ENCODE measurements at places on chromosomes 5 and 9.

DNA sequence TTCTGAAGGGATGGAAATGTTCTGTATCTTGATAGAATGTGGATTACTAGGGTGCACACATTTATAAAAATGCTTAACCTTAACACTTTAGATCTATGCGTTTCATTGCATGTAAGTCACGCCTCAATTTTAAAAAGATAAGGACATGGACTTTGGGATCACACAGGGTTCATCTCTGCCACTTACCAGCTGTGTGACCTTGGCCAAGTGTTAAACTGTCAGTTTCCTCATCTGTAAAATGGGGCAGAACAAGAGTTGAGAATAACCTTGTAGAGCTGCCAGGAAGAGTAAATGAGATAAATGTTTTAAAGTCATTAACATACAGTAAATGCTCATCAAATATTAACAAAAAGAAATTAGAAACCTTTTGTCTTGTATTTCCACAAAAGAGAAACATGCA lies 53.5 kb downstream of the NR6A1 start:
- no peak overlapping the region for H3K27ac ChIP-seq
- H3K27me3 ChIP-seq = no peaks in the 10 kb centered on the region
- H3K36me3 ChIP-seq = no peaks in the 10 kb centered on the region
- no peak for DNase-seq
- no peaks in the 10 kb centered on the region for H3K4me1 ChIP-seq
- no peak overlapping the region for H3K4me3 ChIP-seq

GRCh38 chr9:18457510-18457909 lies 16.4 kb upstream of the ADAMTSL1 start:
- H3K4me3 ChIP-seq = no peak overlapping the region
- no peak for DNase-seq
- no peaks in the 10 kb centered on the region for H3K36me3 ChIP-seq
- H3K27me3 ChIP-seq = no peaks in the 10 kb centered on the region
- H3K4me1 ChIP-seq = no peaks in the 10 kb centered on the region

- no peaks in the 10 kb centered on the region for H3K4me1 ChIP-seq
- H3K27me3 ChIP-seq = no peaks in the 10 kb centered on the region
- no peaks in the 10 kb centered on the region for H3K36me3 ChIP-seq
Measured at GRCh38 chr9:70835323-70835722, 286.1 kb downstream of the TRPM3 start.

- no peaks in the 10 kb centered on the region for H3K27me3 ChIP-seq
- no peak overlapping the region for H3K27ac ChIP-seq
- DNase-seq = no peak
Measured at GRCh38 chr9:38246833-38247232, 145.7 kb upstream of the ALDH1B1 start.

DNA sequence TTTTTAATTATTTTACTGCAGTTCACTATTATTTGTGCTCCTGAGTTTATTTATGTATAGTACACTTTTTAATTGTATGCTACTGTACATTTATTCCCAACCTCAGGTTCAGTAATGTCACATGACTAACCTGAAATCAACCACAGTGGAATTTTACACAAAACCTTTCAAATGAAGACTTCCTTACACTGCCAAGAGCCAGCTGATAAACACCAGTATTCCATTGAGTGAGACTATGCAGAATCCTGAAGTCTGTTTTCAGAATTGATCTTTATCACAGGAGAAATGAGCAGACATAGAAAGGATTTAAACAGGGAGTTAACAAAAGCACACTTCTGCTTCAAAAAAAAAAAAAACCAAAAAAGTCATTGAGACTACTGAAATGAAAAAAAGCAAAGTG lies 219.5 kb downstream of the PRR16 start:
- no peak overlapping the region for H3K4me3 ChIP-seq
- no peaks in the 10 kb centered on the region for H3K4me1 ChIP-seq
- no peak overlapping the region for H3K27ac ChIP-seq

DNA sequence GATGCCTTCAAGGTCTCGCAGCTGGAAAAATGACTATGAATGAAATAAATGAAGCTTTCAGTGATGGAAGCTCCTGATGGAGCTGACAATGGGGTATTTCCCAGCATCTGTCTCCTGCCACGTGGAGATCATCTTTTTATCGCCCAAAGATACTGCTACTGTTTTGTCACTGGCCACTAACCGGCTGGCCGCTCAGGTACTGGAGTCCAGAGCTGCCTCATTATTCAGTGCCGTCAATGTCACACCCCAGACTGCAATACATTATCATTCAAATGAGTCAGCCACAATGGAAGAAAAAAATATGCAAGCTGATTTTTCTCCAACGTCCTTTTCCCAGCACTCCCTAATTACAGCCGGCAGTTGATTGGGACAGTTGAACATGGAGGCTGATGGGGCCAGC lies 280.4 kb downstream of the ZSWIM6 start:
- H3K4me3 ChIP-seq = no peak overlapping the region
- H3K27ac ChIP-seq = no peak overlapping the region
- no peaks in the 10 kb centered on the region for H3K36me3 ChIP-seq
- H3K27me3 ChIP-seq = no peaks in the 10 kb centered on the region
- H3K4me1 ChIP-seq = no peaks in the 10 kb centered on the region
- DNase-seq = no peak

DNA sequence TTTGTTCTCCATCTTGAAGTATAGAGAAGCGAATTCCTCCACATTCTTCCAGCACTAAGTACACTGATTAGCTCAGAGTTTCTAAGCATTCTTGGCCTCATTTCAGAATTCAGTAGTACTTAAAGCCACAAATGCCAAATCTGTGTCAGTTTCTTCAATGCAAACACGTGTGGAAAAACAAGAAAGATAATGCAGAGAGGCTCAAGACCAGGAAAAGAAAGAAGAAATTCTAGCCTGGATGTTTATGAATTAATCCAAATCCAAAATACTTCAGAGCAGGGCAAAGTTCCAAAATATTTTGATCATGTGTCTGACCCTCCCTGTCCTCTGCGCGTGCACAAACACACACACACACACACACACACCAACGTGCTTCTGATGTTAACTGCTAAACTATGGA lies 457.6 kb downstream of the SLCO4C1 start:
- H3K27me3 ChIP-seq = no peaks in the 10 kb centered on the region
- no peak for DNase-seq
- H3K36me3 ChIP-seq = no peaks in the 10 kb centered on the region
- H3K4me1 ChIP-seq = no peaks in the 10 kb centered on the region
- H3K4me3 ChIP-seq = no peak overlapping the region
- no peak overlapping the region for H3K27ac ChIP-seq

- no peaks in the 10 kb centered on the region for H3K27me3 ChIP-seq
- no peaks in the 10 kb centered on the region for H3K4me1 ChIP-seq
- DNase-seq = peak; percentile 54
- H3K4me3 ChIP-seq = no peak overlapping the region
- H3K36me3 ChIP-seq = no peaks in the 10 kb centered on the region
- H3K27ac ChIP-seq = no peak overlapping the region
Measured at GRCh38 chr5:127959152-127959764, 124.3 kb upstream of the SLC12A2 start.
